Breast epithelium (tissue), 4 donors: ENCODE measurements at places on chromosomes 6 and 20. TPM values are rescaled to one million over a fixed set of nuclear protein-coding genes. Genes with fewer than 3 reads are reported as not detected.

The OTOR gene
- not detected for total RNA-seq

The ADGRF5 gene
- 22.5 TPM for total RNA-seq

GRCh38 chr6:2593167-2593566 lies 157.6 kb downstream of the MYLK4 start:
- H3K27ac ChIP-seq, result no peak overlapping the region
- DNase-seq, result no peak
- H3K4me3 ChIP-seq, result no peak overlapping the region

GRCh38 chr6:4512051-4512471 lies 264.1 kb upstream of the CDYL start:
- H3K36me3 ChIP-seq, result no peaks in the 10 kb centered on the region
- no peak overlapping the region for H3K27ac ChIP-seq
- H3K4me1 ChIP-seq, result no peaks in the 10 kb centered on the region
- no peak for DNase-seq

DNA sequence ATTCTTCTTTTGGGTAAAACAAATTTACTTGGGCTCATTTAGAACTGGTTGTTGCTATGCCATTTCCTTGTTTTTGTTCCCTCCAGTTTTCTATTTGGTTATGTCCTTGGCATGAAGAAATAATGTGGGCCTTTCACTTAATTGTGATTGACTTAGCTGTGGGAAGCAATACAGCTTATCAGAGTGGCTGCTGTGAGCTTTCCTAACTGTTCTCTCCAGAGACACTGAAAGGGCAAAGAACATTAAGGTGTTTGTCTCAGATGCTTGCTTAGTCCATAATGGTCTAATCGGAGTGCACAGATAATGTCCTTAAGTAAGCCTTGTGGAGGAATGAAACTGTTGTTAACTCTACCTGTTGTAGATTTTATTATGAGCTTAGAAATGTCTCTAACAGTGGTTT lies 56.6 kb downstream of the SH3BGRL2 start:
- no peaks in the 10 kb centered on the region for H3K36me3 ChIP-seq
- no peak overlapping the region for H3K27ac ChIP-seq
- H3K4me1 ChIP-seq, result peaks cover 6% of the 10 kb centered on the region
- no peak overlapping the region for H3K4me3 ChIP-seq

The SPEF1 gene
- total RNA-seq, result not detected

GRCh38 chr20:40925829-40926510 lies 102.7 kb upstream of the TOP1 start:
- no peak overlapping the region for H3K27ac ChIP-seq
- no peak for DNase-seq
- H3K4me1 ChIP-seq, result no peaks in the 10 kb centered on the region
- H3K4me3 ChIP-seq, result no peak overlapping the region
- H3K27me3 ChIP-seq, result no peaks in the 10 kb centered on the region

DNA sequence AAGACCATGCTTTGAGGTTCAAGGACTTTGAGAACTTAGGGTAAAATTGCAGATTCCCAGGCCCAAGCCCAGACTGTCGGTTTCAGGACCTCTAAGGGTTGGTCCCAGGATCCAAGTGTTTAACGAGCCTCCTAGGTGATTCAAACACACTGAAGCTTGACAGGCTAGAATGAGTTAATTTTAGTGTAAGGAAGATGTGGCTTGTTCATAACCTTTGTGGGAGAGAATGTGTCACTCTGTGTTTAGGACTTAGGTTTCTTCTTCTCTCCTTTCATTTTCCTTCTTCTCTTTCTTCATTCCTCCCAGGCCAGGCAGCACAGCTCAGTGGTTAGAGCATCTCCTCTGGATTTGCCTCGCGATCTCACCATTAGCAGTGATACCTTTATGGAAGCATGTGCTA lies 104.8 kb upstream of the KCNG1 start:
- H3K27me3 ChIP-seq, result no peaks in the 10 kb centered on the region
- no peak overlapping the region for H3K4me3 ChIP-seq
- H3K27ac ChIP-seq, result no peak overlapping the region

The FUCA2 gene
- 21.3 TPM for total RNA-seq

The SIRPD gene
- total RNA-seq, result not detected

GRCh38 chr6:157849288-157850017 lies 26.4 kb downstream of the SNX9 start:
- H3K36me3 ChIP-seq, result no peaks in the 10 kb centered on the region
- H3K4me3 ChIP-seq, result no peak overlapping the region
- no peaks in the 10 kb centered on the region for H3K4me1 ChIP-seq
- no peak overlapping the region for H3K27ac ChIP-seq
- no peaks in the 10 kb centered on the region for H3K27me3 ChIP-seq

- no peak overlapping the region for H3K27ac ChIP-seq
- H3K27me3 ChIP-seq, result no peaks in the 10 kb centered on the region
- no peaks in the 10 kb centered on the region for H3K4me1 ChIP-seq
- H3K4me3 ChIP-seq, result no peak overlapping the region
- no peaks in the 10 kb centered on the region for H3K36me3 ChIP-seq
- DNase-seq, result no peak
These were observed 23.7 kb upstream of the TSHZ2 start for GRCh38 chr20:52948491-52948890.

- peaks cover 3% of the 10 kb centered on the region for H3K36me3 ChIP-seq
- H3K27ac ChIP-seq, result no peak overlapping the region
- H3K4me3 ChIP-seq, result no peak overlapping the region
- no peaks in the 10 kb centered on the region for H3K27me3 ChIP-seq
These were observed 58.7 kb downstream of the VAPB start for GRCh38 chr20:58447511-58448391.

DNA sequence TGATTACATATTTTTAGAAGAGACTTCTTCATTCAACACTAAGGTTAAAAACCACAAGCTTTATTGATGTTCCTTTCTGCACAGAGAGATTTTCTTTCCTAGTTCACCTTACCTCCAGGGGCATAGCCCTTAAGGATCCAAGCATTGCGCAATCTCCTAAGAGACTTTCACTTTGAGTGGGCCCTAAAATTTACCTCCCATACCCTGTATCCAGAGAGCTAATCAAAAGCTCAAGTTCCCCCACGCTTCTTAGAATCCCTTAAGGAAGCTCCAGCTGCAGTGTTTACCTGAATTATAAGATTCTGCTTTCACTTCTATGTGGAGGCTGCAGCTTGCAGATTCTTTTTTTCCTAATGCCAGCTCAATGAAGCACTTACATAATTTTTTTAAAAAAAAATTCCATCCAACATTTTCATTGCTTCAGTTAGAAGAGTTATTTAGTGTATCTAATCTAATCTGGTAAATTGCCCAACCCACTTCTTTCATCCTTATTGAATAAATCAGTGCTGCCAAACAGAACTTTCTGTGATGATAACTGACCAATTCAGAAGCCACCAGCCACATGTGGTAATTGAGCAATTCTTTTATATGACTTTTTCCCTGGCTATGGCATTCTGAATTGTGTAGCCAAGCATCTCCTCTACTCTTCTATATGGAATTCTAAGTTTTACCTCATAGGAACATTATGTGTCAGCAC lies 24.6 kb upstream of the SPTLC3 start:
- H3K4me3 ChIP-seq, result no peak overlapping the region
- no peak overlapping the region for H3K27ac ChIP-seq
- no peak for DNase-seq
- no peaks in the 10 kb centered on the region for H3K27me3 ChIP-seq
- no peaks in the 10 kb centered on the region for H3K36me3 ChIP-seq
- no peaks in the 10 kb centered on the region for H3K4me1 ChIP-seq

The ABHD16B gene
- total RNA-seq, result not detected

The GZF1 gene
- total RNA-seq, result 24.3 TPM

- H3K36me3 ChIP-seq, result no peaks in the 10 kb centered on the region
- H3K4me3 ChIP-seq, result no peak overlapping the region
- no peaks in the 10 kb centered on the region for H3K4me1 ChIP-seq
These were observed 306.1 kb upstream of the RGS17 start for GRCh38 chr6:153437193-153437592.
